ENCODE measurements at places on chromosomes 4 and X.

- DNase-seq: no peak
Measured at GRCh38 chr4:139711461-139711860, 45.8 kb downstream of the MGST2 start.

DNA sequence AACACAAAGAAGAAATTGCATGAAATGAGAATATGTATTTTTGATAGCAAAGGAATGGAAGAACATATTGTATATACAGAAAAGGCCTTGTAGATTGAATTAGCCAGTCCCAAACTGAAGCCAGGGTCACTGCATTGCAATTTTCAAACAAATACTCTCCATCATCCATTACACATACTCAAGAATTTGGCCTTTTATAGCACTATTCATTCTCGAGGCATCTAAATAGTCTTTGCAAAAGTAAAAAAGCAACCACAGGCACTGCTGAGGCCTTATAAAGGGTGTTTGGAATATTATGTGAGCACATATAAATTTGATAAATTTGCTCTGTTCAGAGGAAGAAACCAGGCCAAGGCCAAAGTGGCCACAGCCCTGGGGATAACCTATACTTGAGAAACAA lies 123.0 kb downstream of the ZNF827 start:
- no peak for DNase-seq

- no peak for DNase-seq
Measured at GRCh38 chr4:90816754-90817153, 689.6 kb downstream of the CCSER1 start.

GRCh38 chr4:116092961-116093360 lies 979.5 kb upstream of the NDST4 start:
- DNase-seq: no peak

GRCh38 chr4:5804656-5805055 lies 88.2 kb downstream of the CRMP1 start:
- DNase-seq: no peak

- DNase-seq: peak; percentile 97
Measured at GRCh38 chrX:21493226-21493830, 119.1 kb downstream of the CNKSR2 start.

- no peak for DNase-seq
Measured at GRCh38 chrX:23513121-23513520, 154.2 kb upstream of the PRDX4 start.

DNA sequence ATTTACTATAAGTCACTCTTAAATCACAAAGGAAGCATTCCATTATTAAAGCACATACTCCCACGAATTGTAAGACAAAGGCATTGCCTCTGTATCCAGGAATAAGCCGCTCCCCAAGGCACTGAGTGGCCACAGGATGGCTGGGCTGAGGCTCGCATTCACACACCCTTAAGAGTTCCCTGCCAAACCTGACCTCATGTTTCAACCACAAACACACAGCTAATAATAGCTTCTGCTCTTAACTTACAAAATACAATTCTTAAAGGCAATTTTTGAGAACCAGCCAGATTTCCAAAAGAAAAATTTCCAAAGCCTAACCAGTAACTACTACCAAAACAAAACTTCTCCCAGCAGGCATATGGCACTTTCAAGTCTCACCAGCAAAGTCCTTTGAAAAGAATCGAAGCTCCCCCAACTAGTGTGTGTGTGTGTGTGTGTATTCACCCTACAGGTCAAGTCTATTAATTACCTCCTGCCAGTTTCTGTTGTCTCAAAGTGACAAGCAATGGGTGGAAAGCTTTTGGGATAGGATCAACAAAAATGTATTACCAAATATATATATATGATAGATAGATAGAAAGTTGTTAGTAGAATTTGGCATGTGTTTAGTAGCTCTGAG lies 36.0 kb downstream of the ARHGAP6 start:
- DNase-seq: no peak

DNA sequence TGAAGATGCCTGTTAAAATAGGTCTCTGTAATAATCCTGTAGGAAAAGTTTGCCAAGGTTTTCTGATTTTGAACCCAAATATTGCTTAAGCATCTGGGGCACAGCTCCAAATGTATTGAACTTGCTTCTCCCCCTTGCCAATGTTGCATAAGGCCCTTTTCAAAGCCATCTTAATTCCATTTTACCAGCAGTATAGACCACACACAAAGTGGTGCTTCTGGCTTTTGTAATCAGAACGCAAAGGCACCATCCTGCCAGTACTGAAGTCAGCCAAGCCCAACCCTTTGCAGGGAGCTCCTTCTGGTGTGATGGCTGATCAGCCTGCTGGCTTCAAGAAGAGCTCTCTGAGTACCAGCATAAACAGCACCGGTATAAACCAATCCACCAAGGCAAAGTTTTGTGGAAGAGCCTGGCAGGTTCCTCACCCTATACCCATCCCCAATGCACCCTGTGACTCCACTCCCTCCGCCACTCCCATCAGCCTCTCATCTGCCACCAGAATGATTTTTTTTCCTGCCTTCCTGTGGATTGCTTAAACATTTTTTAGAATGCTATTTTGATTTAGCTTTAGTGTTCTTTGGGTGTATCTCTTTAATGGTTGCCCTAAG lies 39.2 kb upstream of the USP9X start:
- DNase-seq: peak; percentile 70

GRCh38 chrX:110086916-110087484 lies 84.1 kb downstream of the TMEM164 start:
- no peak for DNase-seq

- DNase-seq: no peak
Measured at GRCh38 chrX:108993909-108994308, 257.5 kb upstream of the IRS4 start.

DNA sequence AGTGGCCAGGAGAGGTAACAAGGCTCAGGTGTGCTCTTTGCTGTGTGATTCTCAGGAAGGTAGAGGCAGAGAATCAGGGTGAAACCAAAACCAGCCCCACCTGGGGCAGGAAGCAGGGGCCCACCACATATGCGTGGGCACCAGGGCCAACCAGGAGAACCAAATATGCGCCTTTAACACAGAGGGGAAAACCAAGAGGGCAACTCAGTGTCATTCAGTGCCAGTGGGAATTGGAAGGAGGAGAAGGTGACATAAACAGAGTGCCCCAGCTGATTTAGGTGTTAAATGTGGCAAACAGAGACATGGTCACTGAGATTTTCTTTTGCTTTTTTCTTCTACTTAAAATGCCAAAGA lies 106.8 kb upstream of the MAMLD1 start:
- no peak for DNase-seq

GRCh38 chrX:119667111-119667878 lies 25.7 kb downstream of the SEPTIN6 start:
- no peak for DNase-seq

GRCh38 chrX:129493643-129494042 lies 29.6 kb downstream of the SMARCA1 start:
- no peak for DNase-seq

DNA sequence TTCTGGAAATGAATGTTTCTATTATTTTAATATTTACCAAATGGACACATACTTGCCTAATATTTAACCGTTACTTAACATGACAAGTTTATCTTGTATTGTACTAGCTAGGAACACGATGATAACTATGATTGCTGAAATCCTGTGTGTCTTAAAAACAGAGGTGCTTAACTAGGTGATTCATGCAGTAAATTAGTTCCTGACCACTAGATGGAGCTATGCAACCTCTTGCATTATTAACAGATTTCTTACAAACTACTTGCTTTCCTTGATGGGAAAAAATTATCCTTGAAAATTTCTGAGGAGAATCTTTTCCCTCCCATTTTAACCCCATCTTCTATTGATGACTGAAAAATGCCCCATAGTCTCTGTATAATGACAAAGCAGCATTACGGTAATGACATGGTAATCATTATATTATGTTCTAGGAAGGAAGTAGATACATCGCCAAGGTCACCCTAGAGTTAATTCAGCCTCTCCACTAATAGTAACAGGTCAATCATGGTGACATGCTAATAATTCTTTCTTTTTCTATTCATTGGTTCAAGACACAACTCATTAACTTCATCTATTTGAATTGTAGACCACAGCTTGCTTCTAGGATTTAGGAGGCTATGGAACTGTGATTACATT lies 844.2 kb downstream of the RAPGEF2 start:
- peak; percentile 67 for DNase-seq

DNA sequence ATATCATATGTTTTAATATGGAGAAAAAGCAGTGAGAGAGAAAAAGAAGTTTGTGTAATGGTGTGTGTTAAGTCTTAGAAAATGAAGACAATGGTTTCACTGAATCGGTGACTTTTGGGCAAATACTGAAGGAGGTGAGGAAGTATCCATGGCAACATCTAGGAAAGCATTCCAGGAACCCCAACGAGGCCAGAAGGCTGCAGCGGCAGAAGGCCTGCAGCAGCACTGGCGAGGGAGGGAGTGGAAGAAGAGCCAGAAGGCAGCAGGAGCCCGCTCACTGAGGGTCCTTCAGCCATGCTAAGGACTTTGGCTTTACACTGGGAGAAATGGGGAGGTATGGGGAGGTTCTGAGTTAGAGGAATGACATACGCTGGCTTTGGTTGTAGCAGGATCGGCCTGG lies 26.8 kb downstream of the COQ2 start:
- peak; percentile 29 for DNase-seq

DNA sequence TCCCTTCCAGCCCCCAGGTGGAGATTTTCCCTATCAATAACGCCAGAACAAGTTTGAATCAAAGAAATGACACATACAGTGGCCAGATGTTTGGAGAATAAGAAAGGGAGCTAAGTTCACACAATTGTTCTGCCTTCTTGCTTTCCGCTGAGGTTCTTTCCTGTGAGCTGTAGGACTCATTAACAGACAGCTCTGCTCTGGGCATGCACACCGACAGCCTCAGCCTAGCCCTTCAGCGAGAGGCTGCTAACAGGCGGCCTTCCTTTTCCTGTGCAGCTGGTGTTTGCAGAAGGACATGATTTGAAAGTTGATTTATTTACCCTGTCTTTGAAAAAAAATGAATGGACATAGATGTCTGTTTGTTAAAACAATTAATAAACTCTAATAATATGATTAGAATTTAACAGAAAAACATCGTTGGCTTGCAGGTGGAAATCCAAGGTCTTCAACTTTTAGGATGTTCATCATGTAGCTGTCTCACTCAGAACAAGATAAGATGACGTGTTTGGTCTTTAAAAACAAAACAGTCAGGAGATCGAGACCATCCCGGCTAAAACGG lies 183.3 kb downstream of the KDR start:
- no peak for DNase-seq

DNA sequence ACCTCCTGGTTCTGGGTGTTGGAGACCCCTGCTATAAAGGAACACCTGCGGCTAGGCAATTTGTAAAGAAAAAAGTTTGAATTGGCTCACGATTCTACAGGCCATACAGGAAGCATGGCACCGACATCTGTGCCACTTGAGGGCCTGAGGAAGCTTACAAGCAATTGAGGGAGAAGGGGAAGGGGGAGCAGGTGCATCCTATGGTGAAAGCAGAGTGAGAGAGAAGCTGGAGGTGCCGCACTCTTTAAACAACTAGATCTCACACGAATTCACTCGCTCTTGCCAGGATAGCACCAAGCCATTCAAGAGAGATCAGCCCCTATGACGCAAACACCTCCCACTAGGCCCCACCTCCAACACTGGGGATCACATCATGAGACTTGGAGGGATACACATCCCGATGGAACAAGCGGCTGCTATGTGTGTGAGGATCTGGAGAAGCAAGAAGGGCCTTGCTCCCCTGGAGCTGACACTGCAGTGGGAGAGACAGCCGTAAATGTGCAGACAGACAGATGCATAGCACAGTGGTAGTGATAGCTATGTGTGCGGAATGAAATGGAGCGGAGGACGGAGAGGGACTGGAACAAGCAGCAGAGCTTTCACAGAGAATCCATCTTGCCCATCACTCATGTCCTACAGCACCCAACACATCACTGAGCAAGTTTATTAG lies 60.7 kb upstream of the HELT start:
- no peak for DNase-seq

DNA sequence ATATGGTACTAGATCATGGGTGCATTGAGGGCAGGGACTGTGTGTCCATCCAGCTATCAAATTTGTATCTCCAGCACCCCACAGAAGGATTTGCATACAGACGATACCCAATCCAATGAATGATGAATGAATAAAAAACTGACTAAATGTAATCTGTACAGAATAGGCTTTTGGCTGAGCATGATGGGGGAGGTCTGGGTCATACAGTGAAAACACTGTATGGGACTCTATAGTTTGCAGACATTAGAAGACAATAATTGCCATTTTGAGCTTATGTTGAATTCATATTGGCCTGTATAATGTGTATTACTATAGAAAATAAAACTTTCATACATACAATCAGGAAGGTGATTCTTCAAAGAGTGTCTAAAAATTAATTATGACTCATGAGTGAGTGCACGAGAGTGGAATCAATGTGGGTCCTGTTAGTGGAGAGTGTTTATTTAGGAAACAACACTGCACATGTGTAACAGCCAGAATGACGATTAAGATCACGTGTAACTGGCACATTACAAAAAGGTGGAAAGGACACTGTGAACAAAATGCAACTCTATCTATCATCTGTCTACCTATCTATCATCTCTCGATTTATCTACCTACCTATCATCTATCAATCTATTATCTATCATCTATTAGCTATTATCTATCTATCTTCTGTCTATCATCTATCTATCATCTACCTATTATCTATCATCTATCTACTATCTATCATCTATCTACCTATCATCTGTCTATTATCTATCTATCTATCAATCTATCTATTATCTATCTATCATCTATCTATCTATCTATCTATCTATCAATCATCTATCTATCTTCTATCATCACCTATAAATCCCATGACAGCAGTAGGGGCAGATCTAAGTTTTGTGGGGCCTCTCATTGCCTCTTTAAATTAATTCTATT lies 201.3 kb downstream of the PTTG2 start:
- DNase-seq: no peak

GRCh38 chr4:42703813-42704212 lies 46.9 kb upstream of the ATP8A1 start:
- DNase-seq: no peak

DNA sequence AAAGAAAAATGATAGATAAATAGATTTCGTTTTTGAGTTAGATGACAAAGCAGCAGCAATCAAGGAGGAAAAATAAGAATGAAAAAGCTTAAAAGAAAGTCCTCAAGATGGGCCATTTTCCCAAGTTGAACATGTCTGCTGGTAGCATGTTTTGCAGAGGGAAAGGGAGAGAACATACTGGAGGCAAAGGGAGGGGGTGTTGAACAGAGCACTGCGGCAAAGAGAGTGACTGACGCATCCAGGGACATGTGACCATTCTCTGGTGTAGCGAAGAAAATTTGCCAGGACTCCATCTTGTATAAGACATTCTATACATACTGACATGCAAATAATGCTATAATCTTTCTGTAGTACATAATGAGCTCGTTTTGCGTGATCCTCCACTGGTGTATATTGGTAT lies 1.2 kb downstream of the LINC00632 start:
- DNase-seq: no peak

DNA sequence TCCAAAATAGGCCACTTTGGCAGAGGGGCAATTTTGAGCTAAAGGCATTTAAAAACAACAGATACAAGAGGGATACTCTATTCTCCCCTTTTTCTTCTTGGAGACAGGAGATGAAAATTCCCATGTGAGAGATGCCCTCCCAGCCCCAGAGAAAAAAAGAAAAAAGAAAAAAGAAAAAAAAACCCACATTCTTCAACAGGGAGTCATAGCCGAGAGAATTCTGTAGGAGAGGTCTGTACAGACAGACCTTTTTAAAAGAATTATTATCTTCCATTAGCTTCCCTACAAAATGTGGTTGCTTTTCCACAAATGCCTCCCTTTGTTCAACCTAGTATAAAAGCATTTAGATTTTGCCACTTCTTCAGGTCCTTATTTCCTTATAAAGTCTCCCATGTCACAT lies 89.9 kb downstream of the SPCS3 start:
- no peak for DNase-seq

- no peak for DNase-seq
Measured at GRCh38 chr4:98905839-98906238, 23.1 kb downstream of the EIF4E start.

All from NCI-H446 (cell line).